ENCODE measurements at places on chromosomes 5 and 9.

DNA sequence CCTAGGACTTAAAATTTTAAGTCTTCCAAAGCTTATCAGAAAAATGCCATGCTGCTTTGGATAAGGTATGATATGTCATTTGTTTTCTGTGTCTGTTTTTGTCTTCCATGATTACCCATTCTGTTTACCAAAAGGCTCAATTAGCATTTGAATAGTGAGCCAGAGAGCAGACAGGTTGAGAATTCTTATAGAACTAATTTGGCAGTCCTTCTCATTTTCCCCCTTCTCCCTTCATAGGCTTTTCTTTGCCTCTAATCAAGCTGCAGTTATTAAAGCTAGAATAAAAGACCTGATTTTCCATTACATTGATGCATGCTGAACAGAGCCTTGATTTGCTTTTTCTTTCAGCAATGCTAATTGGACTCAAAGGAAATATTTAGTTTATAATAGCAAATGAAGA is 993.0 kb downstream of the MAT2B start:
- DNase-seq = no peak

- DNase-seq = peak; percentile 63
These were observed 29.0 kb downstream of the PTGES2 start for GRCh38 chr9:128098297-128099230.

- DNase-seq = peak; percentile 35
These were observed 28.2 kb upstream of the NCS1 start for GRCh38 chr9:130143958-130144366.

DNA sequence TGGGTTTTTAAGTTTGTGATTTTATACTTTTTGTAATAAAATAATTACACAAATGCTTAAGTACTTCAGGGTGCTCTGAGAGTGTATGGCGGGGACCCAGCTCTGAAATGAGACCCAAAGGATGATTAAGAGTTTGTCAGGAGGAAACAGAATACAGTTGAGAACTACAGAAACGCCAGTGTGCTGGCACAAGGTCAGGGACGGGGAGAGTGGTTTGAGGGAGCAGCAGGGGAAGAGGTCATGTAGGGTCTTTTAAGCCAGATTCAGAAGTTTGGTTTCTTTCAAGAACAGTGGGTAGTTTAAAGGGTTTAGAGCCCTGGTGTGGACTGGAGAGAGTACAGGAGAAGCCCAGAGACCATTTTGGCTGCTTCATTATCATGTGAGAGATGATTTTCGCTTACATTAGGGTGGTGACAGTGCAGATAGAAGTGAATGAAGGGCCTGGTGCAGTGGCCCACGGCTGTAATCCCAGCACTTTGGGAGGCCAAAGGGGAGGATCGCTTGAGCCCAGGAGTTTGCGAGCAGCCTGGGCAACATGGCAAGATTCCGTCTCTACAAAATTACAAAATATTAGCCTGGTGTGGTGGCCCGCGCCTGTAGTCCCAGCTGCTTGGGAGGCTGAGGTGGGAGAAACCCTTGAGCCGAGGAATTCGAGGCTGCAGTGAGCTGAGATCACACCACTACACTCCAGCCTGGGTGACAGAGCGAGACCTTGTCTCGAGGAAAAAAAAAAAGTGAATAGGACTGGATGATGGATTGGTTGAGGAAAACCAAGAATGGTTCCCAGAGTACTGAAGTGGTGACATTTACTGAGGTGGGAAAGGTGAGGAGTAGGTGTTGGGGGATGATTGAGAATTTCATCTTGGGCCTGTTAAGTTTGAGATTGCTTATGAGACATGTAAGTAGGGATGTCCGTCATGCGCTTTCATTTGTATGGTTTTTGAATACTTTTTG is 1.4 kb upstream of the ETF1 start:
- DNase-seq = no peak

DNA sequence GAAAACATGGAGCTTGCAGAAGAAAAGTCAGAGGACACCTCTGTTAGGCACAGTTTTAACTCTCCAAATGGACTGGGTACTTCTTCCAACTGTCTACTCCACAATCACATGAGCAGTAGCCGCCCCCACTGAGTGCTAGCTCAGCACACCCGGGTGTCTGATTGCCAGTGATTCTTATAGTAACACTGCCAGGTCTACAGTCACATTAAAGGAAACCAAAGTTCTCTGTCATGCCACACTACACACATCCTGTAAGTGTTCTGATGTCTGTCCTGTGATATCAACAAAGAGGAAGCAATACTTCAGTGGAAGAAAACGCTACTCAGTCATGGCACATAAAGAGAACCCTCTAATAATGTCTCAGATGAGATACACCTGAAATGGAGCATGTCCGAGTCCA is at the start of gene HAVCR2:
HAVCR2 (minus strand) TSS at position 69 of the 400 bp plus-strand sequence; CDS start at position 8, 61 bp downstream.
- DNase-seq = peak; percentile 13

DNA sequence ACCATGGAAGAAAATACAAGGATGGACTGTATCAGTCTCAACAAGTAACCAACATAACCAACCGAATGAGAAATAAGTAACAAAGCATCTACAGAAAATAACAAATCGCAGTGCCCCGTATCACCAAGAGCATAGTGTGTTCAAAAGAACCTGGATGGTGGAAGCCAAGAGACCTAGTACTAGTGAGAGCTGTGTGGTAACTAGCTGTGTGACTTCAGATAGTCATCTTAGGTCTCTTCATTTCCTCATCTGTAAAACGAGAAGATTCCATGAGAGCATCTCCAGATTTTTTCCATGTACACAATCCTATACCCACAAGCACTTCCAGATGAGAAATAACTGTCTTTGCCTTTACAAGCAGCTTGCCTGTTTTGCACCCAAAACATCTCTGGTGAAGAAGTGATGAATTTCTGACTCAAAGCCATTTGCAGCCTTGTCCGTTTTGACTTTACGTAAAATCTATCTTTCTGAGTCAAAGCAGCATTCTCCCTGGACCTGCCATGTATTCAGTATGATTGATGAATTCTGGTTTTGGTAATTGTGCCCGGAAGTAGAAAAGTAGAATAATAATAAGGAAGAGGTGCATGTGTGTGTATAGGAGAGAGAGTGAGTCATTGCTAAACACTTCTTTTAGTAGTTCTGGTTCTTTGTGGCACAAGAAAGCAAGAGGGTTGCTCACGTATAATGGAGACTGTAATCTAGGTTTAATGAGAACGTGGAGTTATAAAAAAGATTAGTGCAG is 41.0 kb downstream of the AOPEP start:
- no peak for DNase-seq

GRCh38 chr9:90999425-91000397 is 198.1 kb downstream of the SYK start:
- no peak for DNase-seq

DNA sequence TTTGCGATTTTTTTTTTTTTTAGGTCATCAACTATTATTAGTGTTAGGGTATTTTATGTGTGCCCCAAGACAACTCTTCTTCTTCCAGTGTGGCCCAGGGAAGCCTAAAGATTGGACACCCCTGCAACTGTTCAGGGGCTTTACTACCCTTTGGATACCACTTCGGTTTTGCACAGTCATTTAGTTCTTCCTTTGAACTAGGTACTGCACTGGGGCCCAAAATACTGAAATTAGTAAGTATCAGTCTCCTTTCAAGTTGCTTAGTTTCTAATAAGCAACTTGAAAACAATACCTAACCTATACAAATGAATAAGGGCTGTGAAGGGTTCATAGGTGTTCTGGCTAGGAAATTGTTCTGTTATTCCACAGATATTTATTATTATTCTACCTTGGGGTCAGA is 45.3 kb downstream of the CWC27 start:
- DNase-seq = no peak

DNA sequence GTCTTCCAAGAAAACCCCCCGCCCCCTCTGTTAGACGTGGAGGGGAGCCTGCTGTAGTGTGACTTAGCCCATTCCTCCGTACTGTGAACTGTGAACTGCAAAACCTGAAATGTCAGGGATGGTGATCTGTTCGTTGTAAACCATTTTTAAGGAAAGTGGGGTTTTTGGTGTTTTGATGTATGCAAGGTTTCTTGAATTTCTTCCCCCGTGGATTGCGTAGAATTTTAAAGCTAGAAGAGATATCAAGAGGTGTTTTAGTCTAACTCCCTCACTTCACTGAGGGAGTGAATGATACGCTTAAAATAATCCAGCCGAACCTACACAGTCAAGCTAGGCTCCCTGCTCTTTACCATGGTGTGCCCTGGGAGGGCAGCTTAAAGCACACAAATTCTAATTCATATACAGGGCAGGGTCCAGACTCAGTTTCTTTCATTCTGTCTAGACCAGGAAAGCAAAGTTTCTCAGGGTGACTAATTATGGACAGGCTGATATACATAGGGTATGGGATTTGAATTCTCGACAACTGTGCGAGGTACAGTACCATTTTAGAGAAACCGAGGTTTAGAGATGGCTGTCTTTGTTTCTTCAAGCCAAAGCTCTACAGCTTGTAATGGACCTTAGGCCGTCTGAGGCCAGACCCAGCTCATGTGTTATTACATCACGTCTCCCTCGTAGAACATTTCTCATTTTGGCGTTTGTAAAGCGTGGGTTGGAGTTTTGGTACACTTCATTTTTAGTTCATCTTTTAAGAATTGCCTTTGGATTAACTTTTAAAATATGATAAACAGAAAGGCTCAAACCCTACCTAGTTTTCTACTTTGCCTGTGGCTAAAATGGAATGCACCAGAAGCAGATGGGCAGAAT is 2.7 kb downstream of the PTGER4 start:
- no peak for DNase-seq

DNA sequence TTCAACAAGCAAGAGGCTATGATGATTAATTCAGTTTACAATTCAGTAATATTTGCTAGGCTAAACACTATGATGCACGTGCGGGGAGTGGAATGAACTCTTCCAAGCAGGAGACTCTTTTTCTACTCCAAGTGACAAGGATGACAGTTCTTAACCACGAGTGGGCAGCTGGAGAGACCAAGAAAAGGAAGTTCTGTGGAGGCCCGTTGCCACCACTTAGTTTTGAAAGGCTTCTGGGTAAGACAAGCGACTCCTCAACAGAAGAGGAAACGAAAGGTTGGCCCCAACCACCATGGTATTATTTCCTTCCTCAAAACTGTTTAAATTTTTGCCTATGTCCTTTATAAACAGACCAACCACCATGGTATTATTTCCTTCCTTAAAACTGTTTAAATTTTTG is 2.8 kb downstream of the DCAF12 start:
- no peak for DNase-seq

GRCh38 chr9:99177576-99178366 is 44.0 kb downstream of the ALG2 start:
- DNase-seq = no peak

DNA sequence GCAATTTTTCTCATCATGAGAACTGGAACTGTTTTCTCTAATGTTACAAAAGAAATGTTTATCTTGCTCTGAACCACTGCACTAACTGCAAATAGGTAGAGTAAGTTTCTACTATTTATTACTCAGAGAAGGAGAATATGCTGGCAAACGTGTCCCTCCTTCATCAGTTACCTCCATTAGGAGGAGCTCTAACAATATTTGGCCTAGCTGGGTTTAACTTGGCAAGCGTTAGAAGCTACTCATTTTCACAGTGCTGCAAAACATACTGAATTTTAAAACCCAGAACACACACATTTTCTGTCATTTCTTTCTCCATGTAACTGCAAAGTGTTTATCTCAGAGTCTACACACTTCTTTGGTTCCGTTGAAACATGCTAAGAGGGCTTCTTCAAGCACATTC is 101.0 kb upstream of the GABRG2 start:
- DNase-seq = no peak

GRCh38 chr9:126608551-126608950 is 5.2 kb upstream of the LMX1B start:
- no peak for DNase-seq

DNA sequence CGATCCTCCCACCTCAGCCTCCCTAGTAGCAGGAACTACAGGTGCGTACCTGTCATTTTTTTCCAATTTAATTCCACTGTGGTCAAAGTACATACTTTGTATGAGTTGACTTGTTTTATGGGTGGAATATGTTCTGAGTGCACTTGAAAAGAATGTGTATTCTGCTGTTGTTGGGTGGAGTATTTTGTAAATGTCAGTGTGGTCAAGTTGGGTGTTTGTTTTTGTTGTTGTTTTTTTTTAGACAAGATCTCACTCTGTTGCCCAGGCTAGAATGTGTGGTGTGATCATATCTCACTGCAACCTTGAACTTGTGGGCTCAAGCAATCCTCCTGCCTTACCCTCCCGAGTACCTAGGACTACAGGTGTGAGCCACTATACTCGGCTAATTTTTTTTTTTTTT is 17.9 kb downstream of the SLC25A25 start:
- no peak for DNase-seq

GRCh38 chr9:32413424-32413823 is 29.0 kb downstream of the ACO1 start:
- DNase-seq = no peak

DNA sequence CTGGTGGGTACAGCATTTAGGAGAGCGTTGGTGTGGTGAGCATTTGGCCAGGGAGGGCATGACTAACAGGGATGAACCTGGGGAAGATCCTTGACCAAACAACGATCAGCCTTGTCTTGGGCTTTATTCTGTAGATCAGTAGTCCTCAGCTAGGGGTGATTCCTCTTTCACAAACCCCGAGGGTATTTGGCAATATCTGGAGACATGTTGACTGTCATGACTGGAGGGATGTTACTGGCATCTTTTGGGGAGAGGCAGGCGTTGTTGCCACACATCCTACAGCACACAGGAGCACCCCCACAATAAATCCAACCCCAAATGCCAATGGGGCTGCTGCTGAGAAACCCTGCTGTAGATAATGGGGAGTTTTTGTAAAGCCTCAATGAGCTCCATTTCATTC is 43.9 kb downstream of the OSTF1 start:
- DNase-seq = no peak

DNA sequence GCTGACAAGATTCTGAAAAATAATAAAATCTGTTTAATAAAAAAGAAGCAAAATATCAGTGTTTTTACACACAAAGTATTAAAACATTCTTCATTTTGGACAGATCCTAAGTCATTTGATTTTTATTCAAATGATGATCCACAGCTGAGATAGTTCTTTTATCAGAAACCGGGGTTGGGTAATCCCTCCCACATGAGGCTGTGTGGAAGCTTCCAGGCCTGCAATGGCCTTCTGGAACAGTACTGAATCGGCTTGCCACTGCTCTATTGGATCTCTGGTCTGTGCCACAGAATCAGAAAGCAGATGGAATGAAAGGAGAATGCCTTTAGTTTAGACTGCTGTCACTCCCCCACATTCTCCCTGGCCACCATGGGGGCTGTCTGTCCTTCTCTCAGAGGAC is 6.1 kb upstream of the C5orf58 start:
- no peak for DNase-seq

- no peak for DNase-seq
These were observed 86.9 kb upstream of the IL12B start for GRCh38 chr5:159417170-159417569.
